Lower leg skin (tissue), 4 donors: ENCODE measurements at places on chromosomes 2 and 18. TPM values are rescaled to one million over a fixed set of nuclear protein-coding genes. Genes with fewer than 3 reads are reported as not detected.
A peak's percentile ranks its signal among the peaks of the same experiment; 100 is the strongest.

DNA sequence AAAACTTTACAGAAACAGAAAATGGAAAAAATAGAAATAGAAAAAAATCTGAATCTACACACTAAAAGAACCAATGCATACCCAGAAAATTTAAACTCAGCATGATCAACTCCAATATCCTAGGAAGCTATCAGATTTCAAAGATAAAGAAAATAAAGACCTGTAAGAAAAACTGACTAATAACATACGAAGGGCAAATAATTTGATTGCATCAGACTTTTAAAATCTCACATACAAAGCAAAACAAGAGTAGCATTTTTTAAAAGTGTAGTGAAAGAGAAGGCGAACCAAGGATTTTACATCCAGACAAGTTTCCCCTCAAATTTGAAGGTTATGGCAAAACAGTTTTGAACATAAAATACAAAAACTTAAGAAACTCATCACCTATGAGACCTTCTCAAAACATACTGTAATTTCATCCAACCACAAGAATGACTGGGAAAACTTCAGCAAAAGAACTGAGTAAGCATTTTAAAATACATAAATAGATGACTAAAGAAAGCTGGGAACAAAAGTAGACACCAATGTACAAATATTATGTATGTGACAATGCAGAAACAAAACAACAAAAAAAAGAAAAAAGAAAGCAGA, 54.8 kb downstream of the NBAS start:
- no peak for DNase-seq

DNA sequence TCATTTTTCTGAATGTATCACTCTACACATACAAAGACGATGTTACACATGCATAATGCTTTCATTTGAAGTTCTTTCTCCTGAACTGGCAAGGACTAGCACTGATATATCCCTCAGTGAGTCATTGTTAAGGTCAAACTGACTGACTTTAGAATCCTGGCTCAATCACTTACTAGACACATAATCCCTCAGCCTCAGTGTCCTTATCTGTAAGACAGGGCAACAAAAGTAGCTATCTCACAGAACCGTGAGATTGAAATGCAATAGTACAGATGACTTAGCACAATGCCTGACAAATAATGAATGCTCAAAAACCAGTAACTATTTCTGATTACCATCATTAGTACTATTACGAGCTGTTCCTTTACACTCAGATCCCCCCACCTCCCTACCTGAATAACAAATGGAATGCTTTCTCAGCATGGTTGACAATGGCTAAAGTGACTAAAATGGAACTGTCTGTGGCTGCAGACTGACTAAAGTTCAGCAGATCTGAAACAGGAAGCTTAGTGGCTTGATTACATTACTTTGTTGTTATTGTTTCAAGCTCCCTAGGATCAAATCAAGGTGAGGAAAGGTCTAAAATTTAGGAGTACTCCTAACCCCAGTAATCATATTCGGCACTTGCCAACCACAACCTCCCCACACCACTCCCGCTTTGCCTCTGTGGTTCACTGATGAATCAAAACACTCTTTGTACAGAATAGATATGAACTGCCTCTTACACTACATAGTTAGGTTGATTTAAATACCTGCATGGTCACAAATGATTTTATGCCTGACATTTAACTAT, 35.8 kb upstream of the CACNB4 start:
- no peak for DNase-seq

DNA sequence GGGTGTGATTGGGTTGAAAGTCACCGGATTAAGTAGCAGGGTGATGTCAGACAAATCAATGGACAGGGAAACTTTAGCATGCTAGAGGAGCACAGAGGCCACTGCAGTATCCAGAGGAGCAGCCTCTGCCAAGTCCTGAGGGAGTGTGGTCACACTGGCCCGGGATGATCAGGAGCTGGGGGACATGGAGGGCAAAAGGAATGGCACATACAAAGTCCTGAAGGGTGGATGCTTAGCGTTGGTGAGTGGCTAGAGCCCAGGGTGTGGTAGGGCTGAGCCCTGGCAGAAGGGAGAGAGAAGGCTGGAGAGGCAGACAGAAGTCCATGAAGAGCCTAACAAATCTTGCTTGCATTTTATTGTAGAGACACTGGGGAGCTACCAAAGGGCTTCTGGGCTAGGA, 58.9 kb downstream of the RHBDD1 start:
- DNase-seq, result no peak

DNA sequence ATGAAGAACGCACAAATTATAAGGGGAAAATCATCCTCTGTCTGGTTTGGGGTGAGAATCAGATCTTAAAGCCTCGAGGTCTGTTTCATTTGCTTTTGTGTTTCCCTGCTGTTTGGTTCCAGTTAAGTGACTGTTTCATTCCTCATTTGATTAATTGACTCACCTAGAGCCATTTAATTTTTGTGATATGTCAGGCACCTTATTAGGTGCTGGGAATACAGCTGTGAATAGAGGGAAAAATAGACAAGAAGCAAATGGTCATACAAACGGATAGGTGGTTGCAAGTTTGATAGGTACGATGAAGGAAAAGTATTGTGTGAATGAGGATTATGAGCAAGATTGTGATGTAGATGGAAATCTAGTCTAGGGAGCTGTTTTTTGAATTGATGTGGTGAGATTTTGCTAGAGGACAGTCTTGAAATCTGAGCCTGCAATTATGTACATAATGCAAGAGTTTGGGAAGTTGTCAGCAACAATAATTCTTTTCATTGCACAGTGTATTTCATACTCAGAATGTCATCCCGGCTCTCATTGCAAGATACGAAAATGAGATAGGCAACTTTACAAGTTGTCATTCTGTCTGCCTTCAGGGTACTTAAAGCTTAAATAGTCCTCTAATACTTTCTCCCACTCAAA, 2.2 kb downstream of the ACSL3 start:
- no peak for DNase-seq

DNA sequence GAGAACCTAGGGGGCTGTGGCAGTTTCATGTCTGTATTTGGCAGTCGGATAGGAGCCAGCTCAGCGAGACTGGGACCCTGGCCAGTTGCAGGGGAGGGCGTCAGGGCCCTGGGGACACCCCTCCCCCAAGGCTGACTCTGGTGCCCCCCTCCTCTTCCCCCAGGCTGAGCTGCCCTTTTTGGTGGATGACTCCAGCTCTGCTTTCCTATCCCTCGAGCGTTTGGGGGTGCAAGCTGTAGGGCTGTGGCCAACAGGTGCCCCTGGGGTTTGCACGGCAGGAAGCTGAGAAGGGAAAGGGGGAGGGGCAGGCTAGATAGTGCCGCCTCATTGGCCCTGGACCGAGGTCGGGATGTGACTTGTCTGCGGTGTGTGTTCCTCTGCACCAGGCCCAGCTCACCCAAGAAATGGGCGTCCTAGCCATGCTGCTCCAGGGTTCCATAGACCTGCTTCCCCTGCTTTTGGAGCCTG, 26.4 kb downstream of the SPEG start:
- DNase-seq, result no peak

DNA sequence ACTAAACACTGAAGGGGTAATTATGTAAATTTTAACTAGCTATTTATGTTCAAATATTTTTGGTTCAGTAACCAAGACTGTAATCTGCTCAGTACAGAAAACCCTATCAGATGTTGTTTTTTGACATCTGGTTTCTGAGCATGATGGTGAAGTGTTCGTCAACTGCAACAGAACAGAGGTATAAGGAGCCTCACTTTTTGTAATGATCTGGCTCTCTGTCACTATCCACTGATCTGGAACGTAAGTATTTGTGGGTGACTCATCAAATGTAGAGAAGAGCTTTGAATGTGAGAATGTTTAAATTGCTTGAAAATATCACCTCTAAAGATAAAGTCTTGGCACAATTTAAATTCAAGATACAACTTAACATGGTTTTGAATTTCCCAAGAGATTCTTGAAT, 213.6 kb upstream of the FAM98A start:
- no peak for DNase-seq

DNA sequence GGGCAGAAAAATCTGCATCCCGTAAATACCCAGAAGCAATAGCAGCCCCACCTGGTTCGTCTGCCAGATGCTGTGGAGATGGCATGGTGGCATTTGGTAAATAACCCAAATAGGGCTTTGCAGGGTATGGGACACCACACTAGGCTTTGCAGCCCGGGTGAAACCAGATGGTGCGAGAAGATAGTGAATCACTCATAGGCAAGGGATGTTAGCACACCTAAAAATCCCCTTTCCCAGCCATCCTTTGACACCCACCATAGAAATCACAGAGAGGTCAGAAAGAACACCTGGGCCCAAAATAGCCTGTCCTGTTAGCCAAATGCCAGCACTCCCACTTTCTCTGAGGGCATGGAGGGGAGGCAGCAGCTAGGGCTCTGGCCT, 47.6 kb downstream of the BCL11A start:
- no peak for DNase-seq

GRCh38 chr2:222592176-222592575, 63.7 kb downstream of the FARSB start:
- no peak for DNase-seq

GRCh38 chr2:11683966-11684365, 14.0 kb upstream of the NTSR2 start:
- peak; percentile 74 for DNase-seq

GRCh38 chr18:1408376-1408775, 503.7 kb downstream of the ADCYAP1 start:
- no peak for DNase-seq

DNA sequence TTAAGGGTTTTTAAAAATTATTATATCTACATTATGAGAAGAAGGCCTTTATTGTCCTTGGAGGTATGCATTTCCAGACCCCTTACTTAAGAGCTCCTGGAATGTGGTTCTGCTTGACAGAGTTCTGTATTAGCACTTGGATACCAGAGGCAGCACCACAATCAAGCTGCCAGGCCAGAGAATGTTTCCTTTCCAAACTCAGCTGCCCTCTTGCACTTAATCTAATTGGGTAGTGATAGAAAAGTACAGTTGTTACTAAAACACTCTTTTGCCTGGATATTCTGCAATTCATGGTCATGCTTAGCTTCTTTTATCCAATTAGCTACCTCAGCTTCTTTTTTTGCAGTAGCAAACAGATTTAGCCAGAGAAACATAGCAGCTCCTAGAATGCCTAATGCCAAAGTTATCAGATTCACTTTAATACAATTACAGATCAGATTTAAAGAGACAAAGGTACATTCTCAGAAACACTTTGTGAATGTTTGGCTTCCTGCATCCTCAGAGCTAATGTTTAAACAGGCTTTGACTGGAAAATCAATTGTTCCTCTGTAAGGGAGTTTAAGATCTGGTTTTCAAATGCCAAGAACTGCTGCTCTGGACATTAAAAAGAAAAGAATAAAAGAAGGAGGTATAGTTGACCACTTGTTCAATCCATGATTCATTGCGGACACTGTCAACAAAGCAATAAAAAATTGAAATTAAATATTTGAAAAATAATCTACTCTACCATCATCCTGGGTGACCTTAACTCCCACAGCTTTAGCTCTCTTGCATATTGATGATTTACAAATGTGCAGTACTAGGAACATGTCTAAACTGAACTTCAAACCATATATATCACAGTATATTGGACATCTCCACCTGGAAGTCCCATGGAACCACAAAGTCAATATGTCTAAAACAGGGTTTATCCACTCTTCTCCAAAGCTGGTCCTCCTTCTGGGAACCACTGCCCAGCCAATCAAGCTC, 12.8 kb downstream of the NOSTRIN start:
- no peak for DNase-seq

DNA sequence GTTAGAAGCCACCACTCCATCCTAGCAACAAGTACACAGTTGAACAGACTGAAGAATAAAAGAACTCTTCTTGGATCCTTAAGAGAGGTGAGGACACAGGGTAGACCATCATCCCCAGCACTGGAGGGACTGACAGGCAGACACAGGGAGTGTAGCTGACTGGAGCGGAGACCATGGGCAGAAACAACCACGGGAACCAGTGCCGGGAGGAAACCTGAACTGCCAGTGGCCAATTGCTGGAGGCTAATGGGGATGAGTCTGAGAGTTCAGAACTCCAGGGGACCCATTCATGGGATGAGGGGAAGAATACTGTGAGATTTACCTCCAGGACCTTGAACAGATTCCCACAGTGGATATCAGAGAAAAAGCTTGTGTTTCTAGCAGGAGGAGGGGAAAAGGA, 76.8 kb downstream of the HS6ST1 start:
- DNase-seq, result no peak

GRCh38 chr2:204127238-204127637, 190.7 kb downstream of the ICOS start:
- no peak for DNase-seq

DNA sequence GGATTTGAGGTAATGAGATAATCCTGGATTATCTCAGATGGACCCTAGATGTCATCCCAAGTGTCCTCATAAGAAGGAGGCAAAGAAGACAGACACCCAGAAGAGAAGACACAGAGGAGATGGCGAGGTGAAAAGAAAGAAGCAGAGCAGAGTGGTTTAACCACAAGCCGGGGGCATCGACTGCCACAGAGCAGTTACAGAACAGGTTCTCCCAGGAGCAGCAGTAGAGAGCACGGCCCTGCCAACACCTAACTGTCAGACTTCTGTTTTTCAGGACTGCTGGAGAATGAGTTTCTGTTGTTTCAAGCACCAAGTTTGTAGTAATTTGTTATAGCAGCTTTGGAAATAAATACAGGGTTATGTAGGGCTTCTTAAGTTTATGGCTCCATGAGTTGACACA, 437.0 kb downstream of the THSD7B start:
- DNase-seq, result no peak

DNA sequence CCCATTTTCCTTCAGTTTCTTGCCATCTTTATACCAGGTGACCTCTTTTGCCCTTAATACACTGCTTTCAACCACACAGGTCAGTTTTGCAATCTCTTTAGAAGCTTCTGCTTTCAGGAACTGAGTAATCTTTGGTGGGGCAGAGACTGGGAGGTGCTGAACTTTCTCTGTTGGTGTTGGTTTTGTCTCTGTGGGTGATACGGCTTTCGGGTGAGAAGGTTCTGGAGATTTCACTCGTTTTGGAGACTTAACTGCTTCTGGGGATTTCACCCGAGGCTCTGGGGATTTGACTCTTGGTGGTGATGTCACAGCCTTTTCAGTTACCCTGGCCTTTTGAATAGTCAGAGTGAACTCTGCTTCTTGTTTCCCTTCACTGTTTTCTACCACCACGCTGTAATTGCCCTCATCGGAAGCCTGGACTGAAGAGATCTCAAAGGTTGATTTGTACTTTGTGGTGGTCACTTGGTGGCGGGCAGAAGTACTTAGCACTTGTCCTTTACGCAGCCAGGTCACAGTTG, 50.4 kb downstream of the PLEKHA3 start:
- no peak for DNase-seq

GRCh38 chr18:49013961-49014604, 63.3 kb upstream of the SMAD7 start:
- DNase-seq, result peak; percentile 4

DNA sequence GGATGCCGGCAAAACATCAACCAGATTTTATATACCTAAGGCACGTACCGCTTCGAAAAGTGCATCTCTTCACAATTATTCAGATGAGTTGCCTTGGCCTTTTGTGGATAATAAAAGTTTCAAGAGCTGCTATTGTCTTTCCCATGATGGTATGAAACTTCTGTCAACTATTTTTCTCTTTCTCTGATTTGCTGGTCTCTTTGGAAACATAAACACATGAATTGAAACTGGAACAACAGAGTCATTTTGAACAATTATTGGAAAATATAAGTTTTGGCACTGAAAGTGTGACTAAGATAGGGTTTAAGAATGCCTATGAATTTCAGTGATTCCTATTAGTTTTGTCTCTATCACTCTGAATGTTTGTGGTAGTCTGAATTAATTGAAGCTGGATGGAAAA, 109.9 kb downstream of the DPP4 start:
- DNase-seq, result no peak

The MC2R gene
- not detected for total RNA-seq

The NT5DC4 gene
- total RNA-seq, result not detected

The CYRIA gene
- total RNA-seq, result 1.9 TPM

The POTEI gene
- not detected for total RNA-seq

The TANC1 gene
- total RNA-seq, result 85.4 TPM

The ME2 gene
- total RNA-seq, result 10.4 TPM

The MREG gene
- total RNA-seq, result 41.0 TPM

The NBAS gene
- 39.0 TPM for total RNA-seq
